ENCODE measurements at places on chromosomes 4 and X. TPM values are rescaled to one million over a fixed set of nuclear protein-coding genes. Genes with fewer than 3 reads are reported as not detected.

GRCh38 chr4:22493523-22493922 lies 22.3 kb downstream of the ADGRA3 start:
- DNase-seq: no peak

- DNase-seq: no peak
Measured at GRCh38 chr4:149398993-149399392, 416.6 kb downstream of the IQCM start.

DNA sequence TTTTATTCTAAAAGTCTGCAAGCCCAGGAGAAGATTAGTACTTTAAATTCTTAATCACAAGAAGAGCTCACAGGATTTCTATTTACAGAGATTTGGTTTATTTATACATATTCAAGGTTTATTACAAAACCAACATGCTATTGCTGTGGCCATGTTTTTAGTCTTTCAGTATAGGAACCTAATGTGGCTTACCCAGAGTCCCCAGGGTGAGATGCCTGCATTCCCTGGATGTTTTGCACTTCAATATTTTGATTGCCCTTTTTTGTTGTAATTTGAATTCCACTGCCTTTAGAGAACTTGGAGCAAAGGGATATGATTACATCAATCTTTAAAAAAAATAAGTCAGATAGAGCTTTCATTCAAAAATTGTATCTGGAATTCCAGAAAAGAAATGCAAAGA lies 146.0 kb upstream of the FRMPD4 start:
- DNase-seq: no peak

DNA sequence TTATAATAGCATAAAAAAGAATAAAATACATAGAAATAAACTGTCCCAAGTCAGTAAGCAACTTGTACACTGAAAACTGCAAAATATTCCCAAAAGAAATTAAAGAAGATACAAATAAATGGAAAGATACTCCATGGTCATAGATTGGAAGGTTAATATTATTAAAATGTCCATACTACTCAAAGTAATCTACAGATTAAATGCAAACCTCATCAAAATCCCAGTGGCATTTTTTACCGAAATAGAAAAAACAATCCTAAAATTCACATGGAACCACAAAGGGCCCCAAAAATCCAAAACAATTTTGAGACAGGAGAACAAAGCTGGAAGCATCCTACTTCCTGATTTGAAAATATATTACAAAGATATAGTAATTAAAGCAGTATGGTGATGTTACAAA lies 133.0 kb downstream of the NDST3 start:
- no peak for DNase-seq

Gene ZNF330
- total RNA-seq: 12.1 TPM

- no peak for DNase-seq
Measured at GRCh38 chr4:82352825-82353366, 20.9 kb downstream of the HNRNPD start.

Gene MAP9
- total RNA-seq: 17.9 TPM

- no peak for DNase-seq
Measured at GRCh38 chr4:159079074-159079473, 23.8 kb upstream of the RAPGEF2 start.

GRCh38 chr4:147727476-147728028 lies 4.3 kb upstream of the ARHGAP10 start:
- DNase-seq: no peak

- no peak for DNase-seq
Measured at GRCh38 chr4:60780874-60781273, 419.3 kb upstream of the ADGRL3 start.

DNA sequence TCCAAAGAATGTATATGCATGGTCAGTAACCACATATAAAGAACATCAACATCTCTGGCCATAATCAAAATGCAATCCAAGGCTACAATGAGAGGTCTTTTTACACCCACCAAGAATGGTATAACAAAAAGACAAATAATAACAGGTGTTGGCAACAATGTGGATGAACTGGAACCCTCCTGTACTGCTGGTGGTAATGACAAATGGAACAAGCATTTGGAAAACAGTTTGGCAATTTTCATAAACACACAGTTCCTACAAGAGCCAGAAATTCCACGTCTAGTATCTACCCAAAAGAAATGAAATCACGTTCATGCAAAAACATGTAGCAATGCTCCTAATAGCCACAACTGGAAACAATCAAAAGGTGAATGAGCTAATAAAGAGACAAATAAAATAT lies 11.7 kb downstream of the UGT2B4 start:
- no peak for DNase-seq

Gene COX7B2
- 5.8 TPM for total RNA-seq

Gene MYOZ2
- total RNA-seq: 5.5 TPM

DNA sequence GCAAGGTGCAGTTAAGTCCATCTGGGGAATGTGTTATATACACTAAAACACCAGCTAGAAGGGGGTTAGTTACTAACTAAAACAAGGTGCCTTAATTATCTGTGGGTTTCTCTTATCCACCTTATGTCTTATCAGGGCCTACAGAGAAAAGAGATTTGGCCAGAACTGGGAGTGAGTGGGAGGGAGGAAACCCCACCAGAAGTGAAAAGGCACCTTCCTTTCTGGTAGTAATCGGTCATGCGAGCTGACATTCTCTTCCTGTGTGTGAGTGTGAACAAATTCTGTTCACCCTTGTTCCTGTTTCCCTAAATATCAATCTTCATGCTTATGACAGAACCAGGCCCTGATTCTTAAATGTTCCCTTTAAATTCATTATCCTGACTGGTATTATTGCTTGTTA lies 43.5 kb downstream of the SRPX2 start:
- DNase-seq: no peak

GRCh38 chrX:1072637-1073377 lies 139.6 kb downstream of the CRLF2 start:
- DNase-seq: no peak

All from prostate gland (tissue), 2 donors.